Activated T-helper 1 cell treated with anti-CD3 and anti-CD28 coated beads, Interleukin-2, amount 50 U/mL, for 16 hours (primary cell): ENCODE measurements at places on chromosomes 4 and X.

- no peak for DNase-seq
Measured at GRCh38 chr4:87066403-87067123, 131.8 kb downstream of the AFF1 start.

GRCh38 chr4:40523581-40523980 is 106.1 kb downstream of the RBM47 start:
- no peak for DNase-seq

DNA sequence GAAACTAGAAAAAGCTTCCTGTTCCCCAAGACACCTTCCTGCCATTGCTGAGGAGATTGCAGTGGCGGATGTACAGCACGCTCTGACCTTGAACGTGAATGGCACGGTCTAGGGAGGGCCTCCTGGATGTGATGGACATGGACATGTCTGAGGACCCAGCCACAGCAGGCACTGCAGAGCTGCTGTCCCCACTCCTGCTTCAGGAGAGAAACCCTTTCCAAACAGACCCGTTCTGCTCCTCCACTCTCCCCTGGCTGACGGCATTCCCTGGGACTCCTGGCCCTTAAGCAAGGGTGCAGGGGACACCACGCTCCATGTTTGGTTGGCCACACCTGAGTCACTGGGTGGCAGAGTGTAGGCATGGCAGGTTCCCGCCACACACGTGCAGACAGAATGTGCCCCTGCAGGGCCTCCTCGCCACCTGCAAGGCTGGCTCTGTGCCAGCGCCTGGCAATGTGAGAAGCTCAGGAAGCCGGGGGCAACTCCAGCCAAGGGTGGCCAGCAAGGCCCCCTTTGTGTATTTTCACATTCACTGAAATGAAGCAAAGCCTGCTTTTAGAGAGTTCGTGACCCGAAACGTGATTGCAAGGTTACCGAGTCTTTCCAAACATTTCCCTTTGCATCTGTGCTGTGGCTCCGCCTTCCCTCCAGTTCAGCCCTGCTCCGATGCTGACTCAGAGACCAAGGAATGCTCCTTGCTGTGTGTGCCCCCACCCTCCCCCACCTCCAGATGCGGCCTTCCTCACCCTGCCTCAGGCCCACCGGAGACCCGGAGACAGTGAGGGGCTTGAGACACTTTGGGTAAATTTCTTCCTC is 46.1 kb downstream of the HTRA3 start:
- no peak for DNase-seq

DNA sequence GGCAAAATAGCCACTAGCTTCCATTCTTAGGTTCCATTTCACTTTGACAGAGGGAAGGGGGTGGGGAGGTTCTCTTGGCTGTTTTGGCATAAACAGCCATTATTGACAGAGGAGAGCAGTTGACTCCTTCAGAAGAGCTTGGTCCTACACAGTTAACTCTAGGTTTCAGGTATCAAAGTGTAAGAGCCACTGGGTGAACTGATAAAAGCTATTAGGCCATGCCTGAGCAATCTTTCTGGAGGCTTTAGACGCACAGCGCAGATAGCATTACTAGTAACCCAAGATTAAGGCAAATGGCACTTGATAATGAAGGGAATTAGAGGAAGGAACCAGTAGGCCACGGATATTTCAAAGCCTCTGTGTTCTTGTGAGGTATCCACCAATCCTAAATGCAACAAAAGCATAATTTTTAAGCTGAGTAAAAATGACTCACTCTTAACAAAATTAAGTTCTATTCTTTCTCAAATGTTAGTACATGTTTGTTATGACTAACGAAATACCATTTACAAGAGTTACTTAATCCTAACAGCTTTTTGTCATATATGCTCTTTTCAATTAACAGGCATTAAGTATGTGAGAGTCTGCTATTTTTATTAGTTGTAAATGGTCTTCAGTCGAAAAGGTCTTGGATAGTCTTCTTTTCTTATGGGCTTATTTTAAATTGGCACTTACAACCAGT is 53.6 kb downstream of the SLC7A11 start:
- DNase-seq = no peak

DNA sequence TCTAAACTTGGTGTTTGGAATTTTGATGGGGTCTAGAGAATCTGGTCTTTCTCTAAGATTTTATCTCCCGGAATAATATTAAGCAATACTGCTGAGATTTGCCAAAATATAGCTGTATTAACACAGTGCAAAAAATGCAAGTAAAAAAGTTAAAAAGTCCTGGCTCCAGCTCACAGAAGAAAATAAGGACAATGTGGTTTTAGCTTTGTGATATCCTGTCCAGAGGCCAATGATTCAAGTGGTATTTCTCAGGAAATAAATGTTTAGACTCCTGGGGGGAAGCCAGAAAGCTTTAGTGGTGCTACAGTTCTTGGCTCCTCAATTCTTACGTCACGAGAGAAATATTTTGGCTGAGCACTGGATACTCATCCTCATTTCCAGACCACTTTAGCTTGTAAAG is 40.9 kb upstream of the IL13RA2 start:
- DNase-seq = no peak

- DNase-seq = no peak
Measured at GRCh38 chr4:168844353-168845049, 165.6 kb downstream of the CBR4 start.

GRCh38 chrX:15344106-15344505 is 8.8 kb upstream of the PIGA start:
- DNase-seq = no peak

GRCh38 chr4:143186649-143187048 is 1.9 kb downstream of the USP38 start:
- no peak for DNase-seq
